GM04503 (cell line): ENCODE measurements at places on chromosomes 7 and 10.

DNA sequence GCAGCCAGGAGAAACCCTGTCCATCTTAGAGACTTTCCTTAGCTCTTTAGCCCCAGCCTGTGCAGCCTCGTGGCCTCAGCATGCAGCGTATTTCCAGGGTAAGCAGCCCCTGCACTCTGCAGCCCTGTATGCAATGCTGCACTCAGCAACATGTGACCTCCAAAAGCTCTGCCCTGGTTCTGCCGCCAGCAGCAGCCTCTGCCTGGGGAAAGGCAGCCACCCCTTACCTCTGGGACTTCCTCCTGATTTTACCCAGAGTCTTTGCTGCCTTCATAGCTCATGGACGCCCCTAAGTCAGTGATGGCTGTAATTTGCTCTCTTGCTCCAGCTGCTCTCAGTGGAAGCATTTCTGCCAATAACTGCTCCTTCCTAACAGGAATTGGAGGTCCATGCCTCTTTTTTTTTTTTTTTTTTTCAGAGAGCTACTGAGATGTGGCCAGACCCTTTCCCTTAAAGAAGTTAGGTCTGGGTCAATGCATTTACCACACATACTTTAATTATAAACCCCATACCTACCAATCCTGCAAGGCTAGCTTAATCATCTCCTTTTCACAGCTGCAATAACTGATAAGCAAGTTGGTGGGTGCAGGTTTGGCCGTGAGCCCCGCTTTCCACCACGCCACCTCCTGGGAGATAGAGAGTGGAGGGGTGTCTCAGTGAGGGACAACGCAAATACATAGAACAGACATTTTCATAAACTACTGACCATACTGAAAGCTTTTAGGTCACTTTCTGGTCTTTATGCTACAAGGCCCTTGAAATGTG is 71.7 kb downstream of the RAMP3 start:
- DNase-seq = no peak

DNA sequence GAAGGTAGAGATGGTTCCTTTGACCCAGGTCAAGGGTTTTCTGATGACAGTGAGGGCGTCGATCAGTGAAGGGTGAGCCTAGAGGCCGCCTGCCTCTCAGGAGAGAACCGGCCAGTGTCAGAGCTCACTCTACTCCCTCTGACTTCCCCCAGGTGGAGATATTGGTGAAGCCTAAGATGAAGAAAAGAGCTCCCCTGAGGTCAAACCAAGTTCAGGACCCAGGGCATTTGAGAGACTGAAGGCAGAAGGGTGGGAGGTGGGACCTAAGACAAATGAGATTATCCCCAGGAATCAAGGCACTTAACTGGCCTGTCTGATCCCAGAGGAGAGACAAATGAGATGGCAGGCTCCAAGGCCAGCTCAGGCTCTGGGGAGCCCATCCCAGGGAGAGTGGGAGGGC is 104.7 kb downstream of the CDH23 start:
- no peak for DNase-seq

GRCh38 chr10:44053391-44053790 is 331.5 kb downstream of the CXCL12 start:
- DNase-seq = no peak

GRCh38 chr10:96688789-96689188 is 31.5 kb downstream of the PIK3AP1 start:
- DNase-seq = no peak

DNA sequence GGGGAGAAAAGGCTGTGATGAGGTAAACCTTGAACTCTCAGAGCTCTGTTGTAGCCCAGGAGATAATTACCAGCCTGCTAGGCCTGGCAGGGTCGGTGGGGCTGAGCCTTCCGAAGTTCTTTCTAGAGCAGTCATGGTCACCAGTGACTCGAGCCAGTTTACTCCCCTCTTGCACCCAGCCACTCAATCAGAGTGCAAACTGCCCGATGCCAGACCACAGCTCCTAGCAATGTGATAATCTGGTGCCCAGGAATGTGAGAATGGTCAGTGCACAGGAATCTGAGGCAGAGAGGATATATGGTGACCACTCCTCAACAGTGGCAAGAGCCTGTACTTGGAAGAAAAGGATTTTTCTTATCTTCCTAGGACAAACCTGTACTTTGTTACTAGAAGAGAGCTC is 46.4 kb upstream of the KMT2E start:
- peak; percentile 58 for DNase-seq

DNA sequence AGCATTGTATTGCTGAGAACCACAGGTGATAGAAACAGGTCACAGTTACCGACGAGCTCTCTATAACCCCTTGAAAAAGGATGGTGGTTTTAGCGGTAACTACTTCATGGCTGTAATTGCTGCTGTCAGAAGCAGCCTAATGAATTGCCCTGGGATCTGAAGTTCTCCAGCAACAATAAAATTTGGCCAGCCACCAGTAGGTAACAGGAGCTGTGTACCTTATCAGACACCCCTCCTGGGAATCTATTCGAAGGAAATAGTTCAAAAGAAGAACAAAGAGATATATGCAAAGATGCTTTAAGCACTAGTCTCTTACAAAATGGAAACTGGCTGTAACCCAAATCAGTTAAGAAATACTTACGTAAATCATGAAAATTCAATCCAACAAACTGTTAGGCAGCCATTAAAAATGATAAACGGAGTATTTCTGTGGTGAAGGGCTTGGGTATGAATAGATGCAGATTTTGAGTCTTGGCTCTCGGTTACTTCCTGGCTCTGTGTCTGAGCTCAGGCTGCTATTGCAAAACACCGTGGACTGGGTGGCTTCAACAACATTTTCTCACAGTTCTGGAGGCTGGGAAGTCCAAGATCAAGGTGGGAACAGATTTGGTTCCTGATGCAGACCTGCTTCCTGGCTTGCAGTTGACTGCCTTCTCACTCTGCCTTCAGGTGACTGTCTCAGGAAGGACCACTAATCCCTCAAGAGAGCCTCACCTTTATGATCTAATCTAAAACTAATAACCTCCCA is 1.6 kb downstream of the MSRB2 start:
- peak; percentile 81 for DNase-seq

DNA sequence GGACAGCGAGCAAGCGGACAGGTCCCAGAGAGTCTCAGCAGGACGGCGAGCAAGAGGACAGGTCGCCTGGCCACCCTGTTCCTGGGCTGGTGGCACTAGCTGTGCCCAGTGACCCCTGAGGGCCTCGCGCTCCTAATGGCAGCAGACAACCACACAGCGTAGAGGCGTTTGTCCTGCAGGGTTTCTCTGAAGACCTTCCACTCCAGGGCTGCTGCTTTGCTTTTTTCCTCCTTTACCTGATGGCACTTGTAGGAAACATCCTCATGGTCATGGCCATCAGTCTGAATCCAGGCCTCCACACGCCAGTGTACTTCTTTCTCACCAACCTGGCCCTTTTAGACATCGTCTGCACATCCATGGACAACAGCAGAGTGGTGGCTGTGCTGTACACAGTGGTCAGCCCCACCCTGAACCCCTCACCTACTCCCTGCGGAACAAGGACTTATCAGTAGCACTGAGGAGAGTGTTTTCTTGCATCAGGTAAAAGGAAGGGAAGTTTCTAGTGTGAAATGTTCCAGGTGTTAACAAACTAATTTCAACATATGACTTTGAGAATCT is 27.4 kb downstream of the SCART1 start:
- DNase-seq = no peak

DNA sequence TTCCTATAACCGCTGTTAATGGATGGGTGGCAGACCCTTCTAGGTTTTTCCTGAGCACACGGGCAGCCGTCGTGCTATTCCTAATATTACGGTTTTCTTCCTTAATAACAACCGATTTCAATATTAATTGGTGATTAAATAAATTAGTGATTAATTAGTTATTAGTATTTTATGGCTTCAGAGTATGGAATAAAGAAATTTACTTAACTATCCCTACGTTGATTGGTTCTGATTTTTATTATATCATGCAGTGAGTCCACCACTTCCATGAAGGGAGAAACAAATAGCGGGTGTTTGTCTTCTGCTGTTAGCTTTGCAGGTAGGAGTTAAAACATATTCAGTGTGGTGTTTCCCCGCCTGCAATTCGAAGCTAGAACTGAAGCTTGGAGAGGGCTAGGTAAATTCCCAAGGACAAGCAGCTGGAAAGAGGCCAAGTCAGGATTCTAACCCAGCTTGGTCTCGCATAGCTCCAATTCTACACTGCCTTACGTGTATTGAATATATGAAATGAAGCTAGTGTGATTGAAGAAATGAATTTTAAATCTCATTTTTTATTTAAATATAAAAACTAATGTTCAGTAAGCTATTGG is 928 bp upstream of the CSTF2T start:
- no peak for DNase-seq

DNA sequence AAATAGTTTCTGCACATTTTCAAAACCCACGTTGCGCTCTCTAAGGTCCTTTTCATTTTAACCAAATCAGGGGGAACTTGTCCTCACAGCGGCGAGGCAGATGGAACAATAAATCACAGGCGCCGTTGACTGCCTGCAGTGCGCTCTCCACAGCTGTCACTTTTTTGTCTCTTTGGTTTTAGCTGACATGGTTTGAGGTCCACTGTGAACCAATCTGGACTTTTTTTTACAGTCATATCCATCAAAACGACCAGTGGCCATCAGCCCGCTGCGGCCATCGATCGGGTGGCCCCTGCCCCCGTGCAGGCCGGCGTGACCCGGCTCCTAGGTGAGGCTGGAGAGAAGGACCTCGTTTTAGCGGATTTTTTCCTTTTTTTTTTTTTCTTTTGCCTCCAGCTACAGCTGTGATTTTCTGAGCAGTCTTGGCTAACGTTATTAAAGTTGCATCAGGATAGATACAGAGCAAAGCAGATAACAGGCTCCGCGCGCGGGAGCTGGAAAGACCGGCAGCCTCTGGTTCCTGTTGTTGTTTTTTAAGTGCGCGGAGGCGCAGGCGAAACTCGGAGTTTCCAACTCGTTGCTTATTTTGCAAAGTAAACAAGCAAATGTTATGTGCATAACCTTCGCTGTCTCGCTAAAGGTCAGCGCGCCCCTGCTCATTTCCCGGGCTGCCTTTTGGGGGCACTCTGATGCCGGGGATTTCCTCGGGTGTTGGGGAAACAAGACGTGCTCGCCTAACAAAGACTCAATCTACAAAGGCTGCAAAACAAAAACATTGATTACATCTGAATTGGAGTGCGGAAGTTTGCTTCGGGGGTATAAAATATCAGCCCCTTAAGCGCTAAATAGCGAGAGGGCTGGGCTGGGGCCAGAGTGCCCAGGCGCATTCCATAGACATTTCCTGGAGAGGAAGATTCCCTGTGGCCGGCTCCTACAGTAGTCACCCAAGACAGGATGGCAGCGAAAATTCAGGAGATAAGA is 414.8 kb upstream of the MKI67 start:
- no peak for DNase-seq

DNA sequence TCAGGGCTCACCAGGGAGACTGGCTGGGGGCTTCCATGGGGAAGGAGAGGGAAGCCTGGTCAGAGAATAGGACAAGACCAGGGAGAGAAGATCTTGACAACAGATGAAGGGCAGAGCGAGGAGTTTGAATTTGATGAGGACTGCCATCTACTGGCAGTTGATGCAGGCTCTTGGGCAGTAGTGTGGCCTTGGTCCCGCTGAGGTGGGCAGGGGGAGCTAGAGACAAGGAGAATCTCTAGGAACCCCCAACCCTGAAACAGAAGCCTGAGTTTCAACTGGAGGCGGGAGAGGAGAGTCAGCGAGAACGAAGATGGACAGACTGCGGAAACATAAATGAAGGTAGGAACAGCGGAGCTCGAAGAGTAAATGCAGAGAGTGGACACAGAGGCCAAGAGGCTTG is 81.0 kb downstream of the PPP1R3C start:
- no peak for DNase-seq

DNA sequence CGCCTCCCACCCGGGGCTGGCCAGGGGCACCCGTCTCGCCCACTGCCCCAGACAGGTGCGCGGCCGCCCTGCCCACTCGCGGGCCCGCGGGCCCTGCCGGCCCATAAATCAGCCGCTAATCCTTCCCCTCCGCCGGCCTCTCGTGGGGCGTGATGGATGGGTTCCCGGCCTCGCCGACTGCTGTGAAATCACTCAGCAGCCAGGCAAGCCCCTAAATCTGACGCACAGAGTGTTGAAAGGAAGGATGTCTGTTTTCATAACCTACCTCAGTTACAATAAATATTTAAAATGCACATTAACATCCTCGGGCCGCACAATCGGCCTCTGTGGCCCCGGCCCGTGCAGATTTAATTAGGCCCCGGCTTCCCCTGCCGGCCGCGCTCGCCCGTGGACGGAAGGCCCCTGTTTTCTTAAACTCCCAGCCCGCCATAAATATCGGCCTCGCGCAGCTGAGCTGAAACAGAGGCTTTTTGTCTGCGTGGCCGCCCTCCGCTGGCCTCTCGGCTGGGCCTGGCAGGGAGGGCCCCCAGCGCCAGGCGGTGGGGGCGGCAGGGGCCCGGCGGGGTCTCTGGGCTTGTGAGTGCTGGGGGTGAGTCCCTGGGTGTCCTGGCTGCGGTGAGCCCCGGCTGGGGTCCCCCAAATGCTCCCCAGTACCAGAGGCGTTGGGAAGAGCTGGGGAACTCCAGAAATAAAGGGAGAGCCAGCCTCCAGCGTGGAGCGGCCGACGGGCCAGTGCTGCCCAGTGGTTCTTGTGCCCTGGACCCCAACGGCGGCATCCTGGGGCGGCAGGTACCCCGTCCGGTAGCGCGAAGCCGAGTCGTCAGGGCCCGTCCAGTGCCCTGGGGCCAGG is 90.7 kb downstream of the UNCX start:
- no peak for DNase-seq

DNA sequence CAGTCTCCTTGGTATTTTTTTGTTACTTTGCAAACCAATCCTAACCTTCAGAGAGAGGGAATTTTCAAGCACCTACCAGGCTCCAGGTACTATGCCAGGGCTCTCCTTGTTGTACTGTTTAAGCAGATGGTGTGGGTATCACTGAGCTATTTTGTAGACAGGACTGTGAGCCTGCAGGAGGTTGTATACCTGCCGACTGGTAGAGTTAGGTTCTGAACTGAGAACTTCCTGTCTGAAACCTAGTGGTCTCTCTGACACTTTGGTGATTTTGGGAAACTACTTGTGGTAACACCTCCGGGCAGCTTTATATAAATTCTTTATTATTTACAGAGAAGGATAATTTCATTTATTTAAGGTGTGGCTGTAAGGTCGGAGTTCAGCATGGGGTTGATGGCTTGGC is 4.6 kb downstream of the ZNF853 start:
- no peak for DNase-seq

- DNase-seq = no peak
Measured at GRCh38 chr10:84698989-84699388, 370.6 kb downstream of the CCSER2 start.

GRCh38 chr7:94031865-94032264 is 27.7 kb upstream of the BET1 start:
- no peak for DNase-seq

- no peak for DNase-seq
Measured at GRCh38 chr10:126609566-126609965, 60.9 kb downstream of the C10orf90 start.

DNA sequence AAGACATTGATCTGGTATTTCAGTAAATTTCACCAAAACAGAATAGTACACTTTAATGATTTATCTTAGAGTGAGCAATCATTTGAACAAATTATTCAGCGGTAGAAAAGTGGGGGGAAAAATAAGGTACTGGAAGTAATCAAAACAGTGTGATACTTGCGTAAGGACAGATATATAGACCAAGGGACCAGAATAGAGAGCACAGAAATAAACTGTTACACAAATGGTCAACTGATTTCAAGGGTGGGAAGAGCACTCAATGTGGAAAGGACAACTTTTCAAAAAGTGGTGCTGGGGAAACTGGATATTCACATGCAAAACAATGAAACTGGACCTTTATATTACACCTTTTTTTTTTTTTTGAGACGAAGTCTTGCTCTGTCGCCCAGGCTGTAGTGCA is 119.9 kb downstream of the NRBF2 start:
- DNase-seq = no peak
